ENCODE measurements at places on chromosomes 16 and 17.

DNA sequence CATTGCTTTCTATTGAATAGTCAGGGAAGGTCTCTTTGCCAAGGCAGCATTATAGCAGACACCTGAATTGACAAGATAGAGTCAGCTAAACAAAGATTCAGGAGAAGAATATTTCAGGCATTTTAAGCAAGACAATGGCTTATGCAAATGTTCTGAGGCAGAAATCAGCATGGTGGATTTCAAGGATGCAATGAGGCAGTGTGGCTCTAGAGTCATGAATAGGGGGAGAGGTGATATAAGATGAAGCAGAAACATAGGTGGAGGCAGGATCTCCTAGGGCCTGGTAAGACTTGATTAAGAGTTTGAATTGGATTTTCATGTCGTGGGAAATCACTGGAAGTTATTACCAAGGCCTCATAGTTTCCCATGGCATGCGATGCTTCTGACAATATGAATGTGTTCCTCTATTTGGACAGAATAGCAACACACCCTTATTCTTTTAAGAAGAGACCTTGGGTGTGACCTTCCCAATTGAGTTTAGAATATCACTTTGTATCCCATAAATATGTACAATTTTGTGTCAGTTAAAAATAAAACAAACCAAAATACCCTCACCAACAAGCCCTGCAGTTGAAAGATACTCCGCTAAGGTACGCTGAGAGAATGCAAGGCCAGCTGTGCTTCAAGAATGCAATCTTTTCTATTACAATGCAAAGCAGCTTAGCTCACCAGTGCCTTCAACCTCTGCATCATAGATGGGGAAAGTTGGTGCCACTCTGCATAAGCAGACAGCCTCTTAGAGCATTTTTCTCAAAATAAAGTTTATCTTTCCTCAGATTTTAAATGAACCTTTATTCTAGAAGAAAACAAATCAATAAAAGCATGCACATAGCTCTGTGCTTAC lies 139.6 kb upstream of the SALL1 start:
- no peak for DNase-seq

- DNase-seq, result no peak
These were observed 14.0 kb downstream of the MYO1D start for GRCh38 chr17:32862940-32863339.

GRCh38 chr16:89257757-89258465 lies 40.4 kb downstream of the ZNF778 start:
- DNase-seq, result no peak

DNA sequence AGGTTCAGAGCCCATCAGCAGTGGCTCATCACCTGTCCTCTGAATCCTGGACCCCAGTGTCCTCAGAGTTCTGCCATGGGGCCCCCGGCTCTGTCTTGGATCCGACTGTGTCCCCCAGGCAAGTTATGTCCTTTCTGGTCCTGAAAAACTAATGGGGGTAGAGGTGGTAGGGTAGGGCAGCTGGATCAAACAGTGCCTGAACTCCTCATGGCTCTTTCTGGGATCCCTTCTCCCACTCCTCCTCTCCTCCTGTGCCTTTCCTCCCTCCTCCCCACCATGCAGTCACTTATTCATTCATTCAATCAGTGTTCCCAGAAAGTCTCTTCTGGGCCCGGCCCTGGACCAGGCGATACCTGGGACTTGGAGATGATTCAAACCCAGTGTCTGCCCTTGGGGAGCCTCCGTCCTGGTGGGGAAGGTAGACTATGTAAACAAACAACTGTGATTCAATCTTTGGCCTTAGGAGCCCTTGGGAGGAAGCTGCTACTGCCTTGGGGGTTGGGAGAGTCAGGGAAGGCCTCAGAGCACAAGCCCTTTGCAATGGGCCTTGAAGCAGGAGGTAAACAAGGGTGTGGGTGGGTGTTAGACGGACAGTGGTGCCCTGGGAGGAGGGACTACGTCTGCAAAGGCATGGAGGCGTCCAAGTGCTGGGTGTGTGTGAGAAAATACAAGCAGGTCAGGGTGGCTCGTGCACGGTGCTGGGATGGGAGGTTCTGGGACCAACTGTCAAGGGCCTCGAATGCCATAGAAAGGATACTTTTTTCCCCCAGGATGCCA lies 6.4 kb upstream of the FAM83G start:
- DNase-seq, result no peak

- DNase-seq, result no peak
These were observed 180.7 kb upstream of the ZFHX3 start for GRCh38 chr16:73228649-73229048.

GRCh38 chr16:52741351-52741750 lies 194.4 kb upstream of the TOX3 start:
- no peak for DNase-seq

DNA sequence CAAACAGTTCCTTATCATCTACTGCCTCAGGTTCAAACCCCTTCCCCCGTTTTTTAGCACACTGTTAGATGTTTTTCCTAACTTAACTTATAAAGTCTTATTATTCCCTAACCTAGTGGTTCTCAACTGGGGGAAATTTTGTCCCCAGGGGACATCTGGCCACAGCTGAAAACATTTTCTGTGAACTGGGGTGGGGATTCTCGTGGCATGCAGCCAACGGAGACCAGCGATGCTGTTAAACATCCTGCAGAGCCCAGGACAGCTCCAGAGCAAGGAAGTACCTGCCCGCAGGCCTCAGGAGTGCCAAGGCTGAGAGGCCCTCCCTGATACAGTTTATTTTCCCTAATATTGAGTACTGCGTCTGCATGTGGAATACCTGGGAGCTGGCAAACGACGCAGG lies 24.3 kb downstream of the ZCCHC14 start:
- DNase-seq, result no peak

DNA sequence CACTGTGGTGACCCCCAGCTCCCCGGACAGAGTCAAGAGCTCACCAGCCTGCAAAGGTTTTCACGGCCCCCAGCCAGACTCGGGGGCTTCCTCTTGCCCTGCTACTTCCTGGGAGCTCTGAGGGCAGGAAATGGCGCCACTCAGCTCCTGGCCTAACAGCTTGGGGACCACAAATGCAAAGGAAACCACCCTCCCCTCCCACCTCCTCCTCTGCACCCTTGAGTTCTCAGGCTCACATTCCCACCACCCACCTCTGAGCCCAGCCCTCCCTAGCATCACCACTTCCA lies 375 bp upstream of the SPN start:
- DNase-seq, result peak; percentile 56
